Esophagus muscularis mucosa (tissue), 4 donors: ENCODE measurements at places on chromosomes 13 and 19. TPM values are rescaled to one million over a fixed set of nuclear protein-coding genes. Genes with fewer than 3 reads are reported as not detected.

The ANKRD24 gene
- total RNA-seq, result 0.32 TPM

The CBARP gene
- 1.0 TPM for total RNA-seq

The FCAR gene
- total RNA-seq, result 0.29 TPM

The ZNF709 gene
- 1.7 TPM for total RNA-seq

The GPR183 gene
- total RNA-seq, result 11.9 TPM

The TMEM91 gene
- 17.2 TPM for total RNA-seq

The NPAS1 gene
- not detected for total RNA-seq

The SIGLEC10 gene
- 1.4 TPM for total RNA-seq

The CERS1 gene
- total RNA-seq, result 3.2 TPM

The MADCAM1 gene
- not detected for total RNA-seq

The SIGLEC12 gene
- total RNA-seq, result not detected

The ZNF132 gene
- total RNA-seq, result 4.7 TPM

The ZNF98 gene
- total RNA-seq, result 0.17 TPM

The LRRC4B gene
- 3.7 TPM for total RNA-seq

The OR4F17 gene
- not detected for total RNA-seq

The ACP5 gene
- total RNA-seq, result 7.3 TPM

The NKG7 gene
- total RNA-seq, result 4.1 TPM

The ELANE gene
- total RNA-seq, result 1.5 TPM

The PTBP1 gene
- total RNA-seq, result 110 TPM

The EBI3 gene
- total RNA-seq, result 2.1 TPM

The C2CD4C gene
- 3.7 TPM for total RNA-seq

The LGALS7 gene
- not detected for total RNA-seq

The IZUMO4 gene
- 2.5 TPM for total RNA-seq

The FGF21 gene
- total RNA-seq, result not detected

The CCL25 gene
- total RNA-seq, result not detected

The ZSCAN4 gene
- not detected for total RNA-seq

The PRR20C gene
- not detected for total RNA-seq

The RASIP1 gene
- 21.9 TPM for total RNA-seq

The C19orf38 gene
- 3.6 TPM for total RNA-seq

The CADM4 gene
- total RNA-seq, result 31.6 TPM

The ZNF317 gene
- total RNA-seq, result 17.6 TPM

The DDX49 gene
- total RNA-seq, result 42.6 TPM

The VSIG10L gene
- 1.3 TPM for total RNA-seq

The HNRNPM gene
- 125 TPM for total RNA-seq

The CEACAM21 gene
- not detected for total RNA-seq

The TNFRSF19 gene
- 3.2 TPM for total RNA-seq

The SHISA2 gene
- 0.78 TPM for total RNA-seq

The OXGR1 gene
- total RNA-seq, result 0.78 TPM

The FAM83E gene
- total RNA-seq, result 0.69 TPM

The KIR2DL4 gene
- total RNA-seq, result not detected

The TMPRSS9 gene
- not detected for total RNA-seq

The LILRB2 gene
- total RNA-seq, result 2.1 TPM

The FOXA3 gene
- total RNA-seq, result not detected

The OR2Z1 gene
- total RNA-seq, result not detected

The IRGC gene
- total RNA-seq, result not detected

The NCR1 gene
- total RNA-seq, result 0.33 TPM

The MLLT1 gene
- 44.3 TPM for total RNA-seq
